Muscle of leg (tissue), 16 donors: ENCODE measurements at places on chromosomes 1 and 21. TPM values are rescaled to one million over a fixed set of nuclear protein-coding genes. Genes with fewer than 3 reads are reported as not detected.

Gene IQCC
- 2.5 TPM for total RNA-seq

Gene AUNIP
- total RNA-seq, result 1.1 TPM

Gene F3
- 1.6 TPM for total RNA-seq

Gene SYT6
- total RNA-seq, result 0.40 TPM

Gene C8B
- total RNA-seq, result not detected

Gene ATP1A4
- total RNA-seq, result 0.44 TPM

Gene S100A3
- 0.31 TPM for total RNA-seq

Gene TRAF5
- total RNA-seq, result 17.0 TPM

Gene MAP10
- 2.9 TPM for total RNA-seq

Gene TEKT2
- 0.53 TPM for total RNA-seq

Gene OLFML3
- total RNA-seq, result 194 TPM

Gene NBPF4
- not detected for total RNA-seq

Gene B3GALT5
- 0.27 TPM for total RNA-seq

Gene ASCL5
- 0.04 TPM for total RNA-seq

Gene UBL4B
- not detected for total RNA-seq

Gene KCNK2
- total RNA-seq, result 3.7 TPM

Gene TSPAN1
- total RNA-seq, result not detected

Gene UTP11
- total RNA-seq, result 89.6 TPM

Gene LENEP
- total RNA-seq, result 0.40 TPM

Gene FCGR2B
- total RNA-seq, result 0.22 TPM

Gene SASS6
- total RNA-seq, result 3.4 TPM

Gene FHAD1
- 1.7 TPM for total RNA-seq

Gene DCST2
- total RNA-seq, result 0.49 TPM

Gene DIO1
- not detected for total RNA-seq

Gene FAM163A
- total RNA-seq, result 0.31 TPM

Gene FOXD3
- total RNA-seq, result 6.4 TPM

Gene COL24A1
- 8.2 TPM for total RNA-seq

Gene CELA3B
- total RNA-seq, result not detected

Gene FCRLB
- 0.40 TPM for total RNA-seq

Gene ZNF683
- total RNA-seq, result not detected

Gene FMOD
- total RNA-seq, result 258 TPM

Gene LEFTY2
- 2.7 TPM for total RNA-seq

Gene FCN3
- total RNA-seq, result 0.75 TPM

Gene C1orf116
- under 0.01 TPM for total RNA-seq

Gene PGBD5
- 10.3 TPM for total RNA-seq
